Right ventricle myocardium superior (tissue), 1 donor: ENCODE measurements at places on chromosomes 11 and 22. TPM values are rescaled to one million over a fixed set of nuclear protein-coding genes. Genes with fewer than 3 reads are reported as not detected.

DNA sequence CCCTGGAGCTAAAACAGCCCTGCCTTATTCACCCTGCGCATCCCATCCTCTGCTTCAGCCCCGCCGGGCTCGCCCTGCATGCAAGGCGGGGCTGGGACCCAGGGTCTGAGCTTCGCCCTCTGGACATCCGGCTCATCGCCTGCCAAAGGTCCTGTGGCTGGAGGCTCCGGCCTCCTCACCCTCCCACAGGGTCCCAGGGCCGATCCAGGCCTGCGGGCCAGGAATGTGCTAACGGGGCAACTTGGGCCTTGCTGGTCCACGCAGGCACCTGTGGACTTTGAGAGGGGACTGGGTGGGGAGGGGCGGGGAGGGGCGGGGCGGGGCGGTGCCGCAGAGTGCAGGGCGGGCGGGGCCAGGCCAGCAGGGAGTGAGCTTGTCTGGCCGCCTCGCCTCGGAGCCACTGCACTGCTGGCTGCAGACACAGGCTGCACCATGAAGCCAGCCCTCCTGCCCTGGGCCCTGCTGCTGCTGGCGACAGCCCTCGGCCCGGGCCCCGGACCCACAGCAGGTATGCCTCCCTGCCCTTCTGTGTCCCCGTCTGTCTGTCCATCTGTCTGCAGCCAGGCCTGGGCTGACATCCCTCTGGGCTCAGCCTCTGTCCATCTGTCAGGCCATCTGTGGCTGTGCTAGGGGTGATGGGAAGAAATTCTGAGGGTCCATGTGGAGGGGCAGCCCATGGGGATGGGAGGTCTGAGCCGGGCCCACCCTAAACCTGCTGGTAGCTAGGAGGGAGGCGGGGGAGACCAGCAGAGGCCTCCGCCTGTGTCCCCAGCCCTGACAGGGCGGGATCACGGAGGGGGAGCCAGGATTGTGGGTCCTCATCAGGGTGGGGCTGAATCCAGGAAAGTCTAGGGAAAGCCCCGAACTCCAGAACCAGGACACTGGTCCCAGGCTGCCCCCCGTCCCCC, at the start of gene SUSD2:
Gene SUSD2, plus strand, starts transcription at position 400 of the 908 bp plus-strand sequence. Its CDS starts 33 bp downstream, at position 433.
- DNase-seq, result peak; percentile 66

DNA sequence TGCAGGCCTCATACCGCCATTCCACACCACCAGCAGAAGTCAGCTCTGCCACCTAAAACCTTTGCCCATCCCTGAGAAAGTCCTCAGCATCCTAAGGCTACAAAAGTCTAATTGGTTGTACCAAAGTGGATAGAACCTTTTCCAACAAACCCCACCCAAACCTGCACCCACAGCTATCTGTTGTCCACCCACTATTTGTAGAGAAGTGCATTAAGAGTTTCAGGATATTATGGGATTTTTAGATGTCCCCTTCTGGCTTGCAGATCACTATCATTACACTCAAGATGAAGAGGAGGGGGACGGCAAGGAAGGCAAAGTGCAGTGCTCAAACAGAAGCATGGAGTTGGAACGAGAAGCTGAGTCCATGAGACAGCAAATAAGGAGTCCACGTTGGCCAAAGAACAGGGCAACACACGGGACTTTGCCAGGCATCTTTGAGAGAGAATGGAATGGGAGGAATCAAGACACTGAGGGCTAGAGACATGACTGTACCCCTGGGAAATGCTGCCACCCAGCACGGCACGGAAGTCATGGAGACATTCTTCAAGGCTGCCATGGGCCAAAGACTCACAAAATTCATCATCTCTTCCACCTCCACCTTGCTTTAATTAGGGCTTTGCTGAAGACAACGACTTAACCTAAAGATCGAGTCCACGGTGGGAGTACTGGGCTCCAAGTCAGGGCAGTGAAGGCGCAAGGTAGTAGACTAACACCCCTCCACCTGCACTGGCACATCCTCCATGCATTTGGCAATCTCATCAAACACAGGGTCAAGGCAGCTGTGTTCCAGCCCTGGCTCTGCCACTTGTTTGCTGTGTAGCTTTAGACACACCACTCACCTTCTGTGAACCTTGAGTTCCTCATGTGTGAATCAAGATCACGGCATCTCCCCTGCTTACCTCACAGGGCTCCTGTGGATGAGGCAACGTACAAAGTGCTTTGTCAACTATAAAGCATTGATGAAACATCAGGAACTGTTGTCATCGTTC, 112.9 kb upstream of the TMEM45B start:
- DNase-seq, result no peak

DNA sequence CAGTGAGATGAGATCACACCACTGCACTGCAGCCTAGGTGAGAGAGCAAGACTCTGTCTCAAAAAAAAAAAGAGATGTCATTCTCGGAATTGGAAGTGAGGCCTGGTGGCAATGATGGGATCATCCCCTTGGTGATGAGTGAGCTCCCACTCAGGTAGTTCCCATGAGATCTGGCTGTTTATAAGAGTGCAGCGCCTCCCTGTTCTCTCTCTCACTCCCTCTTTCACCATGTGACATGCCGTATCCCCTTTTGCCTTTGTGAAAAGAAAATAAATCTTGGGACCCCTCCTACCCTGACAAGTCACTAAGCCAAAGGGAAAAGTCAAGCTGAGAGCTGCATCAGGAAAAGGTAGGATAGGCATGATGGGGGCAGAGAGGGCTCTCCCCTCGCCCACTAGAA, 28.8 kb downstream of the ZNF70 start:
- no peak for DNase-seq

GRCh38 chr11:125593114-125593820, 615 bp downstream of the STT3A start:
- no peak for DNase-seq

- no peak for DNase-seq
Measured at GRCh38 chr22:39665229-39665628, 94.7 kb downstream of the CACNA1I start.

DNA sequence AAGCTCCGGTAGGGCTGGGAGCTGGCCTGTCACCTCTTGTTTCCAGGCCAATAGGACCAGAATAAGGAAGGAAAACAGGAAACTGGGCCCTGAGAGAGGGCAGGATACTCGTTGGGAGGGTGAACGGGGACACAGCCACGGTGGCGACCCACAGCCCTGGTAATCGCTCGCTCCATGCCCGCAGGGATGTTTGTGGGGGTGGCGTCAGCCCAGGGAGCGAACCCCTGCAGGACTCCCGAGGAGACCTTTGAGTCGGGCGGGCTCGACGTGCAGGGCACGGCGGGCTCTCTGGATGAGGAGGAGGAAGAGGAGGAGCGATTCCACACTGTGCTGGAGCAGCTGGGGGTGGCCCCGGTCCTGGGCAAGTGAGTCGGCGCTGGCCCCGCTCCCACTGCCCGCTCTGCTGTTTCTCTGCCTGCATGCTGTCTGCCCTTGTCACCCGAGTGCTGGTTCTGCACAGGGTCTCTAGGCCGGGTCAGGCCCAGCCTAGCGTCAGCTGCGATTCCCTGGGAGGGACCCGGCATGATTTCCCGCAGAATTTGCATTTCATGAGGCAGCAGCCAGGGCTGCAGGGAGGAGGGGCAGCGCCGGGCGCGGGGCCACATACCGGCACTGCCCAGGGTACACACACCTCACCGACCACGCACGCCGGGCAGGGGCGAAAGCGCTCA, 1.6 kb downstream of the CRACR2B start:
- peak; percentile 81 for DNase-seq

DNA sequence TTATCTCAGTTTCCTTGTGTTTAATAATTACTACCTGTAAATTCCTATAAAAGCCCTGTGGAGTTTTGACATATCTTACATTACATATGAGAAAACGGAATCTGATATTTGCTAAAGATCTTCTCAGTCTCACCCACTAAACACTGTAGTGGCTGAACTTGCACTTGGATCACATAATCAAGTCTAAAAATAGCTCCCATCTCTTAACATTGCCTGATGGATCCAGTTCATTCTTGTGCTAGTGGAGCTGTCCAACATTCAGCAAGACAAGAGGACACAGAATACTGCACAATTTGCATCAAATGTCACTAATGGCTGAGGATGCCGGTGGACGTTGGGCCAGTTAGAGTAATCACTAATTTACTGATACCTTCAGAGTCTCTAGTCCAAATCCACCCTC, 569.9 kb upstream of the ANO5 start:
- DNase-seq, result no peak

- DNase-seq, result peak; percentile 68
Measured at GRCh38 chr11:123429913-123430720, at the start of gene GRAMD1B. Gene GRAMD1B (plus strand): TSS chr11:123430269. CDS start chr11:123430793, 524 bp downstream.

DNA sequence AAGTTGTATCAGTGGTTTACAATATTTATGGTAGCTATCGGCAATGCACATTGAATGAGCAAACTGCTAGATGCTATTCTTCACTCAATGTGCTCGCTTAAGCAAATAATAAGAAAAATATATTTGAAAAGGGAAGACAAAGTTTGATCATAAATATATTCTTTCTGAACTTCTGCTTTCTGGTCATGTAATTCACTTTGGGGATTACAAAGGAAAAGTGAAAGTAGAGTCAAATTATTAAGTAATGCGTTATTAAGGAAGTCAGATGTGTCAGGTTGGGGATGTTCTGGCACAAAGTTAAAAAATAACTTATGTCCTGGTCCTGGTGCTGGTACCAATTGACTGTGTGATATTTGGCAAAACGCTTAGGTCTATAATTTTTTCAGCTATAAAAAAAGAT, 98.0 kb upstream of the TRIM77 start:
- no peak for DNase-seq

- DNase-seq, result no peak
Measured at GRCh38 chr11:36454551-36454940, 55.5 kb downstream of the TRAF6 start.

GRCh38 chr11:57315491-57315890, 9.3 kb downstream of the TNKS1BP1 start:
- no peak for DNase-seq

GRCh38 chr22:50264104-50264745, 2.7 kb upstream of the MAPK12 start:
- no peak for DNase-seq

DNA sequence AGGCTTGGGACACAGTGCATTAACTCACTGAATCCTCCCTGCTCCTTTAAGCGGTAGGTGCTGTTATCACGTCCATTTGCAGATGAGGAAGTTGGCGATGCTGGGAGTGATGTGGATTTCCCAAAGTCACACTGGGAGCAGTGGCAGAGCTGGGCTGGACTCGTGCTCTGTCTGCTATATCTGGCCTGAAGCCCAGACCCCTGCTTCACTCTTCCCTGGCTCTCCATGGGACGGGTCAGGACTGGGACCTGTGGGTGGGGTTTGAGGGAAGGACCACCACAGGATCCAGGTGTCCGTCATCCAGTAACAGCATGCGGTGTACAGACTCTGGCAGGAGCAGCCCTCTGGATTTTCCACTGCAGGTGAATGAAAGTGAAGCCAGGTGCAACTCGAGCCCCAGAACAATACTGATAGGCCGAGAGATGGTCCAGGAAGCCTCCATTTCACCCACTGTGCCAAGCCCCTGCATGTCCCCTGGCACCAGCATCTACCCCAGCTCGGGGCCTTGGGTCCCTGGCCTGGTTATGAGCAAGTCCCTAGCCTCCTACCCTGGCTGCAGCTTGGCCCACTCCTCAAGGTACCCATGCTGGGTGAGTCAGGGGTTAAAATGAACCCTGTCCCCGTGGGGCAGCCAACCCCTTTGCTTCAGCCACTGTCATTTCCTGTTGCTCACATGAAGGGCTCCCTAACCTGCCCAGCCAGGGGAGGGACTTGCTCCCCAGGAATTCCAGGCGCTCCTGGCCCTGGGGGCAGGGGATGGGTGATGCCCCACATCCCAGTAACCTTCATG, 4.2 kb downstream of the USP2 start:
- DNase-seq, result no peak

FKBP2 gene
- 41.6 TPM for total RNA-seq

DDX25 gene
- total RNA-seq, result not detected

KREMEN1 gene
- total RNA-seq, result 49.9 TPM

TRIM29 gene
- not detected for total RNA-seq

RAPSN gene
- total RNA-seq, result 6.7 TPM

MDK gene
- total RNA-seq, result 4.7 TPM

USH1C gene
- 0.78 TPM for total RNA-seq

API5 gene
- 36.2 TPM for total RNA-seq

PRRG4 gene
- total RNA-seq, result 0.59 TPM

MMP3 gene
- total RNA-seq, result not detected

MYOD1 gene
- not detected for total RNA-seq

FBXO3 gene
- 45.3 TPM for total RNA-seq

CCDC73 gene
- not detected for total RNA-seq

GAL gene
- not detected for total RNA-seq

IFITM5 gene
- total RNA-seq, result not detected

PPP6R2 gene
- total RNA-seq, result 40.4 TPM
